Naive thymus-derived CD4-positive, alpha-beta T cell (primary cell): ENCODE measurements at places on chromosomes 12 and 14. TPM values are rescaled to one million over a fixed set of nuclear protein-coding genes. Genes with fewer than 3 reads are reported as not detected.

TAS2R43 gene
- 1.6 and 1.7 TPM in 2 replicates for total RNA-seq

BAZ1A gene
- 47.4 TPM for total RNA-seq

AKAP3 gene
- total RNA-seq: 6.9 TPM

SMIM10L1 gene
- total RNA-seq: 12.7 TPM

PPFIA2 gene
- total RNA-seq: not detected in 2 replicates

- H3K4me1 ChIP-seq: no peaks in the 10 kb centered on the region
- no peak overlapping the region for H3K4me3 ChIP-seq
- H3K36me3 ChIP-seq: no peaks in the 10 kb centered on the region
Observed at GRCh38 chr12:2652401-2653081, 142.2 kb upstream of the FKBP4 start.

GRCh38 chr14:55929136-55929535, 189.1 kb upstream of the PELI2 start:
- H3K27ac ChIP-seq: no peak overlapping the region
- no peaks in the 10 kb centered on the region for H3K4me1 ChIP-seq
- DNase-seq: no peak
- H3K4me3 ChIP-seq: no peak overlapping the region
- peaks cover 3% of the 10 kb centered on the region for H3K27me3 ChIP-seq
- no peaks in the 10 kb centered on the region for H3K36me3 ChIP-seq

- no peaks in the 10 kb centered on the region for H3K4me1 ChIP-seq
- no peaks in the 10 kb centered on the region for H3K36me3 ChIP-seq
- no peaks in the 10 kb centered on the region for H3K27me3 ChIP-seq
Observed at GRCh38 chr12:92493816-92494215, 209.0 kb upstream of the PLEKHG7 start.

DNA sequence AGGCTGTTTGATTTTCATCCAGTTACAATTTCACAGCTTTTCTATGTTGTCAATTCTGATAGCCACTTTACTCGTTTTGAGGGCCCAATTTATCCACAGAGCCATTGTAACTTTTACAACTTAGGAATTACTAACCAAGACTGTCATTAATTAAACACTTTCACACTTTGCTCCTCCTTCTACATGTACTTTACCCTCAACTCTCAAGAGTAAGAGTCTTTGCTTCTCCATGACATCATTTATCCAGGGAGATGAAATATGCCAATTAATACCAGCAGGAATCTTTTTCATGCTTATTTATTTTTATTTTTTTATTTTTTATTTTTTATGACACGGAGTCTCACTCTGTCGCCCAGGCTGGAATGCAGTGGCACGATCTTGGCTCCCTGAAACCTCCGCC, 13.5 kb downstream of the SLIRP start:
- H3K4me3 ChIP-seq: no peak overlapping the region
- no peak for DNase-seq
- H3K36me3 ChIP-seq: peaks cover 17% of the 10 kb centered on the region
- H3K27ac ChIP-seq: no peak overlapping the region
- H3K27me3 ChIP-seq: no peaks in the 10 kb centered on the region
- no peaks in the 10 kb centered on the region for H3K4me1 ChIP-seq

DNA sequence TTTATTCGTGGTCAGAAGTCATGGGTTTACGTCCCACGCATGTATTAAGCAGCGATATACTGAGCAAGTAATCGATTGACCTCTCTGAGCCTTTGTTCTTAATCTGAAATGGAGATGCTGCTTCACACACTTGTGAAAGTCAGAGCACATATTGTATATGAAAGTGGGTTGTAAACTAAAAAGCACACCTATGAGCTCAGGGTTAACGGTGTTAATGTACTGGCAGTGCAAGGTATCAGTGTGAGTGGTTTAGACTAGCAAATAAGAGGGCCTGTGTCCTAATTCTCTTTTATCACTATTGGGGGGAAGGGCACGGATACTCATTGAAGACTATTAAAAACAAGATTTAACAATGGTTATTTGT, 676 bp downstream of the MRPL42 start:
- peak overlapping the region; percentile 85 for H3K27ac ChIP-seq
- no peak for DNase-seq
- H3K27me3 ChIP-seq: no peaks in the 10 kb centered on the region
- H3K36me3 ChIP-seq: no peaks in the 10 kb centered on the region
- peaks cover 8% of the 10 kb centered on the region for H3K4me1 ChIP-seq
- H3K4me3 ChIP-seq: peak overlapping the region; percentile 94

GRCh38 chr12:58745348-58746125, 174.8 kb downstream of the LRIG3 start:
- H3K36me3 ChIP-seq: no peaks in the 10 kb centered on the region
- no peak overlapping the region for H3K4me3 ChIP-seq
- no peaks in the 10 kb centered on the region for H3K27me3 ChIP-seq
- H3K27ac ChIP-seq: no peak overlapping the region

DNA sequence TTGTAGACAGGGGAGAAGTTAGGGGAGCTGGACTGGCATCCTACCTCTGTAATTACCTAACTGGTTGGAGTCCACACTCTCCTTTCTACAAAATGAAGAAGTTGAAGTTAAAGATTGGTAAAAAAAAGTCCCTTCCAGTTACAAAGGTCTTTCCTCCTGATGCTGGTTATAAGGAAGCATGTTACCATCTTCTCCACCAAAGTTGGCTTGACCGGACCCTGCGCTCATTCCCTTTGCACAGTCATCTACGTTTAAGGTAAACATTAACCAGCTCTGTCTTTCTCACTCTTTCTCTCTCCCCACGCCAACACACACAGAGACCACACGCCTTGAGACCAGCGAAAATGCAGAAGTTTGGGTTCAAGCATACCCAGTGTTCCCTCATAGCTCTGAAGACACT, 11.9 kb downstream of the FBLN5 start:
- H3K4me3 ChIP-seq: no peak overlapping the region
- H3K27me3 ChIP-seq: no peaks in the 10 kb centered on the region
- H3K4me1 ChIP-seq: no peaks in the 10 kb centered on the region
- no peaks in the 10 kb centered on the region for H3K36me3 ChIP-seq

- no peak overlapping the region for H3K4me3 ChIP-seq
- H3K27ac ChIP-seq: no peak overlapping the region
- no peaks in the 10 kb centered on the region for H3K27me3 ChIP-seq
- no peaks in the 10 kb centered on the region for H3K4me1 ChIP-seq
Observed at GRCh38 chr12:12909228-12909994, 18.0 kb downstream of the GPRC5A start.

- H3K4me1 ChIP-seq: no peaks in the 10 kb centered on the region
- H3K27ac ChIP-seq: no peak overlapping the region
- DNase-seq: no peak
- no peaks in the 10 kb centered on the region for H3K36me3 ChIP-seq
Observed at GRCh38 chr14:29724991-29725390, 202.7 kb downstream of the PRKD1 start.

GRCh38 chr12:89278862-89279261, 73.4 kb downstream of the DUSP6 start:
- no peak overlapping the region for H3K4me3 ChIP-seq
- no peak overlapping the region for H3K27ac ChIP-seq
- no peaks in the 10 kb centered on the region for H3K27me3 ChIP-seq
- H3K36me3 ChIP-seq: no peaks in the 10 kb centered on the region
- H3K4me1 ChIP-seq: peaks cover 22% of the 10 kb centered on the region
- no peak for DNase-seq

DNA sequence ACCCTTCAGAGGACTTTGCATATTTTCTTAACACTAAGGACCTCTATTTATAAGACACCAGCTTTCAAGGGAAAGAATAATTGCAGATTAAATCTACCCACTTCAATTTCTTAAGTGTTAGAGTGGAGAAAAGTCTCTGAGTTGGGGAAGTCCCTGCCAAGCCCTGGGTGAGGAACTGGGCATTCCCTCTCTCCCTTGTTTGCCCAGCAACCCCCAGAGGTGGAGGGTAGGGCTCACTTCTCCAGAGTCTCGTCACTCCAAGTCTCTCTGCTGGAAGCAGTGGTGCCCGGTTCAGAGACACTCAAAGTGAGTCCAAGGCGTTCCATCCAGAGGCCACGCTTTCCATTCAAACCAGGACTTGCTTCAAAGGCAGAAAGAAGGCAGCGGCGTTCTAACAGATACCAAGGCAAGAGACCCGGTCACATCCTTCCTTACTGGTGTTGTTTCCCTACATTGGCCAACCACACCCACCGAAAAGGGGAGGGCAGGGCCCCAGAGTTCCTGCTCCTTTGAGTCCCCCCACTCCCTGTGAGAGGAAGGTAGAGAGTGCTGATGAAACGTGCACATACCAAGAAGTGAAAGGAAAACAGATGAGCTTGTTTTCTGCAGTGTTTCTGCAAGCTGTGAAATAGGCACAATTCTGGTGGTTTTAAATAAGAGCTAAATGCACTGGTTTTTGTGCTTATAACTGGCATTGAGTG, 6.1 kb upstream of the BDKRB2 start:
- H3K36me3 ChIP-seq: no peaks in the 10 kb centered on the region
- no peak for DNase-seq
- no peaks in the 10 kb centered on the region for H3K4me1 ChIP-seq
- H3K4me3 ChIP-seq: no peak overlapping the region
- H3K27me3 ChIP-seq: no peaks in the 10 kb centered on the region

GRCh38 chr12:108181095-108181454, 52.0 kb downstream of the WSCD2 start:
- H3K4me3 ChIP-seq: no peak overlapping the region
- no peak overlapping the region for H3K27ac ChIP-seq
- DNase-seq: no peak
- no peaks in the 10 kb centered on the region for H3K27me3 ChIP-seq

DNA sequence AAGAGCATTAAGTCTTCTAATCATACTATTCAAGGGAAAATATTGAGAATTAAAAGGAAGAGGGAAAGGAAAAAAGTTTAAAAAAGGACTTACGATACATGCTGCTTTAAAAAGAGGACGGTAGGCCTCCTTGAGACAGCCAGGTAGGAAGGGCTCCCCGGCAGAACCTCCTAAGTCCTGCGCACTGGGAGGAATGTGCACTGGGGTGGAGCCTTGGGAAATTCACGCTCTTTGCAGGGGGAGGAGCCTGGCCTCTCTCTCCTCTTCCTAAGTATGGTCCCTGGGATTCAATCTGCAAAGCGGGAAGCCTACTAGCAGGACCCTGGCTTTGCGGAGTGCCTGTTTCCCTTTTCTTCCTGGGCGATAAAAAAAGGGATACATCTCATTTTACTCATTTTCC, 553.0 kb downstream of the RPS29 start:
- H3K4me3 ChIP-seq: no peak overlapping the region
- H3K27me3 ChIP-seq: no peaks in the 10 kb centered on the region
- no peak overlapping the region for H3K27ac ChIP-seq
- DNase-seq: no peak

DNA sequence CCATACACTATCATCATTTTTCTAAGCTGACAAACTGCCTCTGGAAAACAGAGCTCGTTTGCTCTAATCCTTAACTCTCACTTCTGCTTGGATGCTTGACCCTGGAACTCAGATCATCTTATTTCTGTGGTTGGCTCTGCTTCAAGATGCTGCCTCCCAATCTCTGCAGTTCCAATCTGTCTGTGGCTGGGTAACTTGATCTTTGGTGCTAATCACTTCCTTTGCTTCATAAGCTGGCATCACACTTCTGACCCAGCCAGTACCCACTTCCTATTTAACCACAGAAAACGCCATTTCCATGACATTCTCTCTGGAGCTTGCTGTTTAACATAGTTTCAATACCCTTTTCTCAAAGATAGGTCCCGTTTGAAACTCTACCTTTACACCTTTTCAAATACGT, 254.2 kb downstream of the ACSS3 start:
- H3K36me3 ChIP-seq: no peaks in the 10 kb centered on the region
- H3K4me1 ChIP-seq: no peaks in the 10 kb centered on the region
- no peak overlapping the region for H3K4me3 ChIP-seq
- no peaks in the 10 kb centered on the region for H3K27me3 ChIP-seq
- no peak for DNase-seq

DNA sequence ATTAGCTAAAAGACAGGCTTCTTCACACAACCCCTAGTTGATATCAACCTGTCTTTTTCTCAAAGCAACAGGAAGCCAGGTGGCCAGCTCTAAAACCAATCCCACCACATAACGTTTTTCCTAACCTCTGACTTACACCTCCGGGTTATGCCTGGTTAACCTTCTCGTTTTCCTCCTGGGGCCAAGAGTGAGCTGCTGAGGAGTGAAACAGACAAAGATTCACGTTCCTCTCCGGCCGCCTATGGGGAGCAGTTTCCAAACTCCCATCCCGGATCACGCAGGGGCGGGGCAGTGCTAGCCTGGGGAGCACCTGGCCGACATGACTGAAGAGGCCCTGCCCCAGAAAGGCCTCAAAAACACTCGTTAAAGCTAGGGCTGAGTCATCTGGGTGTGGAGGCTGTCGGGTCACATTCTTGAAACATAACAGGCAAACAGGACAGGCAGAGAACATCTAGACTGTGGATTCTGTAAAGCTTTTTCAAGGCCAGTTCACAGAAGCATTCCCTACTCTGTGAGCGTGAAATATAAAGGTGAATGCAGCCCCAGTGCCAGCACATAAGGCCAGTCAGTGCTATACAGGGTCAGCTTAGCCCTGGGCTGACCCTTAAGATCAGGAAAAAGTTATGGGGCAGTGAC, 25.9 kb upstream of the LGALS3 start:
- no peaks in the 10 kb centered on the region for H3K27me3 ChIP-seq
- peak; percentile 49 for DNase-seq
- H3K4me1 ChIP-seq: peaks cover 35% of the 10 kb centered on the region
- no peaks in the 10 kb centered on the region for H3K36me3 ChIP-seq
- peak overlapping the region; percentile 41 for H3K27ac ChIP-seq

DNA sequence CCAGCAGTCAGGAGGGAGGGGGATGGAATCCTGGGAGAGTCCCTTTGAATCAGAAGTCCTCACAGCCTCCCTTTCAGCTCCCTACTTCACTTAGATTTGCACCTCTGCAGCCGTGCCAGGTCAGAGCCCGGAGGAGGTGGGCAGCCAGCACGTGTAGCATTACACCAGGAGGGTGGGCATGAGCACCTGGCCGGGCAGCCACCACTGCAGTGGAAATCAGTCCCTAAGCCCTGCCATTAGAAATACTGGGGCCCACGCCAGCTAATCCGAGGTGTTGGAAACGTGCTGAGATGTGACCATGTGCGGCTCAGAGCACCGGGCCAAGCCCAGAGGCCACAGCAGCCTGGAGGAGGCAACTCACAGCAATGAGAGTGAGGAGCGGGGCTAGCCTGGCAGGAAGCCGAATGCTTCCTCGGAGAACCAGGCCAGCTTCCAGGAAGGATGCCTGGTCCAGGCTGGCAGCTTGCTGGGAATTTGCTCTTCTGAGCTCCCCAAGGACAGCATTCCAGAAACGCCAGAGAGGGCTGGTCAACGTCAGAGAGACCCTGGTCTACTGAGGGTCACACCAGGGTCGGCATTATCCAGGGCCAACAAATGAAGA, 9.4 kb upstream of the CACNA2D4 start:
- no peak overlapping the region for H3K27ac ChIP-seq
- H3K27me3 ChIP-seq: no peaks in the 10 kb centered on the region
- no peak for DNase-seq
- no peak overlapping the region for H3K4me3 ChIP-seq
- H3K36me3 ChIP-seq: no peaks in the 10 kb centered on the region
